Stimulated activated CD4-positive, alpha-beta T cell treated with anti-CD3 and anti-CD28 coated beads, Interleukin-12 subunit alpha, Interleukin-12 subunit beta, amount 100 ng/mL, for 24 hours (primary cell): ENCODE measurements at places on chromosomes 7 and 10.

GRCh38 chr7:116572036-116572435 lies 47.2 kb downstream of the CAV1 start:
- DNase-seq, result no peak

GRCh38 chr10:106780632-106781031 lies 383.9 kb downstream of the SORCS1 start:
- DNase-seq, result no peak

DNA sequence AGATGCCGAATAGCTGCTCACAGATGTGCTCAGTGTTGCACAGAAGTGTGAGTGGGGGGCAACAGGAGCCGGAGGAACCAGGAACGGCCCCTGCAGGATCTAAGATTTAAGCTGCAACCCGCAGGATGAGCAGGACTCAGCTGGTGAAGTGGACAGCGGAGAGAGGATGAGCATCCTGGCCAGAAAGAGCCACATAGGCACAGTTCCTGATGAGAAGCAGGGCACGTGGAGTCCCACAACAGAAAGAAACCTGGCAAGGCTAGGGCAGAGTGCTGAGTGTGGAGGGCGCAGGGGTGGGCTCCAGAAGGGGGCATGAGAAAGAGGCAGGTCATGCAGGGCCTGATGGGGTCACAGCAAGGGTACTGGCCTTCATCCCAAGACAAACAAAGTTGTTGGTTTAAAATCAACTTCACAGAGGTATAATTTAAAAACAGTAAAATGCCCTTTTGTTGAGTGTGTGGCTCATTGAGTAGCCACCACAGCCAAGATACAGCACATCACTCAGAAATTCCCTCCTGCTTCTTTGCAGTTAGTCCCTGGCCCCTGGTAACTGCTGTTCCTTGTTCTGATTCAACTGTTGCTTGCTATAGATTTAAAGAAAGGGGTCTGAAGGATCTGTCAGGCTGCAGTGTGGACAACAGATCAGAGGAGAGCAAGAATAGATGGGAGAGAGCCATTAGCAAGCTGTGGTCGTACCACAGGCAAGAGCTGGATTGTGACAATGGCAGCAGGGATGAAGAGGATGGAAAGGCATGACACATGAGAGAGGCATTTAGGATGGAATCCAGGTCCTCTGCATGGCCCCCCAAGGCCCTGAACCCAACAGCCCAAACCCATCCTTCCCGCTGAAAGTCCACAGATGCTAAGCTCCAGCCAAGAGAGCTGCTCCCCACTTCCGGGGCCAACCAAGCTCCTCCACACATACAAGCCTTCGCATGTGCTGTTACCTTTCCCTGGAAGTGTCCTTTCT lies 53.1 kb upstream of the OSBPL3 start:
- DNase-seq, result no peak

- DNase-seq, result no peak
Observed at GRCh38 chr10:126250527-126251310, 137.6 kb downstream of the ADAM12 start.

DNA sequence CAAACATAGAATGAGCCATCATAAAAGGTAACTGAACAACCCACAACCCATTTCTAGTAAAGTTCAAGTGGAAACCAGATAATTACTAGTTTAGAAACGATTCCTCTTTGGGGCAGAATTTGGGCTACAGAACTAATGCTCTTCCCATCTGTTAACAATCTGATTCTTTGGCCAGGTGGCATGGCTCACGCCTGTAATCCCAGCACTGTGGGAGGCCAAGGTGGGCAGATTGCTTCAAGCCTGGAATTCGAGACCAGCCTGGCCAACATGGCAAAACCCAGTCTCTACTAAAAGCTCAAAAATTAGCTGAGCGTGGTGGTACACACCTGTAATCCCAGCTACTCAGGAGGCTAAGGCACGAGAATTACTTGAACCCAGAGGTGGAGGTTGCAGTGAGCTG lies 18.5 kb downstream of the CYP51A1 start:
- DNase-seq, result no peak

DNA sequence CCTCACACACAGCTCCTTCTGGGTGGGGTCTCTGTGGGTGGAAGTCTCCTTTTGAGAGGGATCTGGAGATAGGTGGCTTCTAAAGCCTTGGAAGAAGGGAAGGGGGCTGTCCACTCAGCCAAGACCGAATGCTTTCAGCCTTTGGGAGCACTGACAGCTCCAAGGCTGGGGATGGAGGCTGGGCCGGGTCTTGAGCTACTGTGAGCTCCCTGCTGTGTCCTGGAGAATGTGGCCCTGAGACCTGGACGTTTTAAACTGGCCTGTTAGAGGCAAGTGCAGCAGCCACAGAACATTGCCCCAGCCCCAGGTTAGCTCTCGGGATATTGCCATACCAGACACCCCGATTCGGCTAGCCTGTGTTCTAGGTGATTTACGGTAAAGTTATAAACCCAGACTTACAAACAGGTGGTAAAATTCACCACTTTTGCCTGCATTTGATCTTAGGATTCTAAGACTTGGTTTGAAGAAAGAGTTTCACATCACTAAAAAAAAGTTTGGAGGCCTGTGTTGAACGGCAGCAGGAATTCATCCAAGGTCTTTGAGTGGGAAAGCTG lies 548.5 kb upstream of the FOXK1 start:
- no peak for DNase-seq

DNA sequence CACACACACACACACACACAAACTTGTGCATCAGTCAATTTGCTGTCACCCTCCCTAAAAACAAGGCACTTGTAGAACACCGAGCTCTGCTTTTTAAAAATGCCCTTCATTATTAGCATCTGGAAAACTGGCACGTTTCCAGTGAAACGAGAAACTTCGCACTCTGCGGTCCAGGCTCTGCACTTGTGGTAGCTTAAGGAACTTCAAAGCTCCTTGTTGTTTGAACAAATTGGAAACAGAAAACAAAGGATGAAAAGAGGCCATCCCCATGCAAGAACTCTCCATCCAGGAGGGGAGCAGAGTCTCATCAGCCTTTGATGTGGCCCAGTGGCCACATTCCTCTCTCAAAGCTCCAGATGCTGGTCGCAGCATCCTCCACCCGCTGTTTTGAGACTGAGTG lies 105.1 kb downstream of the C10orf90 start:
- DNase-seq, result no peak

DNA sequence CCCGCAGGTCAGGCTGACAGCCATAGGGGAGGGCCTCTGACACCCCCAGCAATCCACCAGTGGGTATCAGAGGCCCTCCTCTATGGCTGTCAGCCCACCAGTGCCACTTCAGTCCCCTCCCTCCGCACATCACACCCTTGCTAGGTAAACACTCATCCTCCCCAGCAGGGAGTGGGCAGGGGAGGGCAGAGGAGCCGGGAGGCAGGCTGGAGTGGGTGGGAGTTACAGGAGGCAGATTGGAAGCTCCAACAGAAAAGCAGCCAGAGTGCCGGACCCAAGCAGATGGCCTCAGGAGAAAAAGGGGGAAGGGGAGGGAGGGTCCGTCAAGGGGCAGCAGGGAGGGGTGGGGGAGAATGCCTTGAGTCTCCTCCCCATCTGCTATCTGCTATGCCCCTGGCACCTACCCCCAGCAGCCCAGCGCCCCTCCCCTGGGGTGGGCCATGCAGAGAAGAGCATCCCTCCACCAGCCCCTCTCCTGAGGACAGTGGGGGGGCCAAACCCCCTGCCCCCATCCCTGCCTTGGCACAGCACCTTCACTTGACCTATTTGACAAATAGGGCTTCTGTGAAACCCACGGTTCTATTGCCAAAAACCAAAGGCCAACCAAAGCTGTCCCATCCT lies 2.4 kb downstream of the RASGEF1A start:
- DNase-seq, result no peak
